ENCODE measurements at places on chromosomes 5 and 9.

DNA sequence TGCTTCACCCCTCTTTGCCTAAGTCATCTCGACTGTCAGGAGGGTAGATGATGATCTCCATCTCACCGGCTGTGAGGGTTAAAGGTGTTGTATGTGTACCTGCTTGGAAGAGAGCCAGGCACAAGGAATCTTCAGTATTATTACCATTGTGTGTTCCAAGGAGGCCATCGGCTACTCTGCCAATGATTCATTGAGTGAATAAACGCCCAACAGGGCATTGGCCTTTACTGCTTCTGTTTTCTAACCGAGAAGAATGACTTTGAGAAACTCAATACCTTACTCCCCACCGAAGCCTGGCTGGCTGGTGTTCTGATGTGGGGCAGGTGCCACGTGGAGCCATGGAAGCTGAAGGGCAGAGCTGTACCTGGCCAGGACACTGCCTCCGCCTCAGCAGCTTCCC, 228.8 kb downstream of the SNX18 start:
- DNase-seq, result no peak

GRCh38 chr5:94802450-94802849, 184.0 kb downstream of the SLF1 start:
- peak; percentile 36 for DNase-seq

GRCh38 chr5:86837610-86838009, 219.9 kb downstream of the COX7C start:
- peak; percentile 11 for DNase-seq

- DNase-seq, result no peak
Measured at GRCh38 chr9:114039484-114039883, 38.6 kb downstream of the AMBP start.

DNA sequence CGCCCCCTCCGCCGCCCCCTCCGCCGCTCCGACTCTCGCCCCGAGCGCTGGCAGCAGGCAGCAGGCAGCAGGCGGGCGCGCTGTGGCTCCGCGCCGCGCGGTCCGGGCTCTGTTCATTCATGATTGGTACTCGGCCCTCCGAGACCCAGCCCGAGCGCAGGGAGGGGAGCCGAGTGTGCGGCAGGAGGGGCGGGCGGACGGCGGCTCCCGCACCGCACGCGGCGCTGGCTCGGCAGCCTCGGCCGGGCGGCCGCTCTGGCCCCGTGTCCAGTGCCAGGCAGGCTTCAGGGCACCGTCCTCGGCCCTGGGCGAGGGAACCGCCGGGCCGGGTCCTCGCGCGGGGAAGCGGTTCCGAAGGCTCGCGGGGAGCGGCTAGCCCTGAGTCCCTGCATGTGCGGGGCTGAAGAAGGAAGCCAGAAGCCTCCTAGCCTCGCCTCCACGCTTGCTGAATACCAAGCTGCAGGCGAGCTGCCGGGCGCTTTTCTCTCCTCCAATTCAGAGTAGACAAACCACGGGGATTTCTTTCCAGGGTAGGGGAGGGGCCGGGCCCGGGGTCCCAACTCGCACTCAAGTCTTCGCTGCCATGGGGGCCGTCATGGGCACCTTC, at the start of gene KCNIP1:
TSS of gene KCNIP1 (plus strand) at position 31 of the 607 bp plus-strand sequence.
- DNase-seq, result peak; percentile 78

DNA sequence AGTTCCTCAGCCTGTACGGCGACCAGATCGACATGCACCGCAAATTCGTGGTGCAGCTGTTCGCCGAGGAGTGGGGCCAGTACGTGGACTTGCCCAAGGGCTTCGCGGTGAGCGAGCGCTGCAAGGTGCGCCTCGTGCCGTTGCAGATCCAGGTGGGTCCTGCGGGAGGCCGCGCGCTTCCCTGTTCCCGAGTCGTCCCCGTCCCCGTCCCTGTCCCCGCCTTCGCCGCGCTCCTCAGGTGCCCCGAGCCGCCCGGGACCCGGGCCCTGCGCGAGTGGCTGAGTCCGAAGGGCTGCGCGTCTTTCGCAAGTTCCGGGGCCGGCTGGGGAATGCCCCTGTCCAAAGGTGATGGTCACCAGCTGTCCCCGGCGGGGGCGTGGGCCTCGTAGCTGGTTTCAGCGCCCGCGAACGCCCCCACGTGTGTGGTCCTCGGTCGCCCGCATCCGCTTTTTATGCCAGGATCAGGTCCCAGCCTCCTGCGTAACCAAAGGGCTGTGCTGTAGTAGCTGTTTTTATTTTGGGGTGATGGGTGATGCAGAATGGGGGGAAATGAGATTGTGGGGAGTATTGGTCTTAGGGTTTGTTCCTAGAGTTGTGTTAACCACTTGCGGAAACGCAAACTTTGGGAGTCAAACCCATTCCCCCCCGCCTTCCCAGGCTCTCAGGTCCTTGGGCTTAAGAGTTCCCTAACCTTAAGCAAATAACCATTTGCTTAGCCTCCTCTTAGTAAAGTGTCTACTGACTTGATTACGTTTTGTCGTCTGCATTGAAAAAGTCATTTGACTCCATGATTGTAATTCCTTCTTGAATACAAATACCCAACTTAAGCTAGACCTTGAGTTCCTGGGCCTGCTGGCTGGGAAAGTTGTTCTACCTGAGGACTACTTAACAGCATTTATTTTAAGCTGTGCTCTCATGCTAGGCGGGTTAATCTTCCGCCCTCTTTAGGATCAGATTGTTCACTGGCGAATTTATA, 663 bp downstream of the ISOC1 start:
- peak; percentile 55 for DNase-seq

DNA sequence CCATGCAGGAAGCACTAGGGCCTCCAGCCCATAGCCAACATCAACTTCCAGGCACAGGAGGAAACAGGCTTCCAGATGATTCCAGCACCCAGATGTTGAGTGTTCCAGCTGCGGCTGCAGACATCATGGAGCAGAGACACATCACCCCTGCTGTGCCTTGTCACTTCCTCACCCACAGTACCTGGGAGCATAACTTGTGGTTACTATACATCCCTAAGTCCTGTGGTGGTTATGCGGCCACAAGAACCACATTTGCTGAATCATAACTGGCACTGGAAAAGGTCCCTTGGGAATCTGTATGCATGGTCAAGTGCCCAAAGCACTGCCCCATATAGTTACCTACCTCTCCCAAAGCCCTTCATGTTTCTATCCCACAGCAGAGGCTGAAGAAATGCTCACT, 56.6 kb downstream of the WHRN start:
- peak; percentile 56 for DNase-seq

DNA sequence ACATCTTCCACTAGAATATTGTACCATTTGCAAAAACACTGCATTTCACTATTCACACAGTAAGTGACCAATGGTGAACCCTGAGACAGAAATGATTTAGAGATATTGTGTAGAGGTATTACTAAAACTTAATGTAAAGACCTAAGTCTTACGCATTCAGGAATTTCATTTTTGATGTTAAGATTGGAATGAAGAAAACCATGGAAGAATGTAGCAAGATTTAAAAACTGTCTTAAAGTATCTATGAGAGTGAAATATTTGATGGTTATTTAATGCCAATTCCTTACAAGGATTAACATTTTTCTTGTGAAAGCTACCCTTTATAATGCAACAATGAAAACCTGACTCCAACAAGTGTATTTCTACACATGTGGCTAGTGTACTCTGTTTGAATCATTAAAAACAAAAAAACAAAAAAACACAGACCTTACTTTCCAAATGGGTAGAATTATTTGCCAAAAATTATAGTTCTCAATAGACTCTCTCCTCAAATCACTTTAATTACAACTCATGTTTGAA, 172.0 kb downstream of the NNT start:
- DNase-seq, result no peak

GRCh38 chr9:8419596-8420275, 620.2 kb upstream of the DMAC1 start:
- peak; percentile 30 for DNase-seq

DNA sequence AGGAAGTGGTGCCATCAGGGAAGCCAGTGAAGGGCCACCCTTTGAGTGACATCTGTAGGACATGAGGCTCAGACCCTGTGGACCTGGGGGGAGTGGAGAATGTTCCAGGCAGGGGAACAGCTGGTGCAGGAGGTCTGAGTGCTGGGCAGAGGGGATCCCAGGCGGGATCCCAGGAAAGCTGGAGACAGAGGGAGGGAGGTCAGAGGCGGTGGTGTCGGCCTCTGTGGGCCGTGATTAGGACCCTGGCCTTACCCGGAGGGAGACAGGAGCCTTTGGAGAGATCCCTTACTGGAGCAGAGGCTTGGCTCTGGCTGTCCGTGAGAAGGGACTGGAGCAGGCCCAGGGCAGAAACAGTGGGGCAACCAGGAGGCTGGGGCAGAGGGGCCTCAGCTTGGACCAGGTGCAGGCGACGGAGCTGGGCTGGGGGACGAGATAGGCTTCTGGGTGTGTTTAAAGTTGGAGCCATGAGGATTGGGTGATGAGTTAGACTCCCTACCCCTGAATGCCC, 12.1 kb upstream of the GRHPR start:
- no peak for DNase-seq

DNA sequence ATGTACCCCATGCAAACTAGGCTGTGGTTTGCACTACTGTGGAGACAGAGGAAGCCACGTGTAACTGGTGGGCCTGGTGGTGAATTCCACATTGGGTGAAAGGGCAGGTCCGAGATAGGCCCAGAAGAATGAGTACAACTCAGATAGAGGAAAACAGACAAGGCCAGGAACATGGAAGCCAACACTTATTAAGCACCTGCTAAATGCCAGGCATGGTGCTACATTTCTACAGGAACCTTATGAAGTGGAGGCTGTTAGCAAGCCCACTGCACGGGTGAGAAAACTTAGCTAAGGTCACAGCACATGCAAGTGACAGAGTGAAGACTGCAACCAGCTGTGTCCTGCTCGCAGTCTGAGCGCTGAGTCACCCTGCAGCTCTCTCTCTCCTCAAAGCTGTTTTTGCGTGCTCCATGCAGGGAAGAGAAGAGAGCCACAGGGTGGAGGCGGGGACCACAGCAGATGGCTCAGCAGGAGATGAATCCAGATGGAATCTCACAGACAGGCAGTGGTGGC, 65.5 kb upstream of the SPTLC1 start:
- DNase-seq, result peak; percentile 59

DNA sequence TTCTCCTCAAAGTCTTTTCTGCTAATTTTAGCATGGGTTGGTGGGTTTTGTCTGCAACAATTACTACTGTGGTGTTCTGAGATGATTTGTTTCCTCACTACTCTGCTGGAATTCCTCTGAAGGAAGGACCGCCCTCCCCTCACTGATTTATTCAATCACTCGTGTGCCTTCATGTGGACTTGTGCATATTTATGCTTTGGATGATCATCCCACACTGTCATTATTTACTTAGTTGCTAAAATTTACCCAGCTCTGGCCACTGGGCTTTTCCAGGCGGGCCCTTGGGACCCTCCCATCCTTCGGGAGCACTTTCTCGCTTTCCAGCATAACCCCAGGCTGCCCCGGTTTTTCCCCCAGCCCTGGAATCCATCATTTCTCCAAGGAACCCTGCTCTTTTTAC, 41.7 kb upstream of the NKD2 start:
- no peak for DNase-seq

GRCh38 chr5:116370149-116370548, 204.5 kb downstream of the SEMA6A start:
- DNase-seq, result peak; percentile 25

- no peak for DNase-seq
Measured at GRCh38 chr5:94274707-94275106, 343.7 kb downstream of the KIAA0825 start.

DNA sequence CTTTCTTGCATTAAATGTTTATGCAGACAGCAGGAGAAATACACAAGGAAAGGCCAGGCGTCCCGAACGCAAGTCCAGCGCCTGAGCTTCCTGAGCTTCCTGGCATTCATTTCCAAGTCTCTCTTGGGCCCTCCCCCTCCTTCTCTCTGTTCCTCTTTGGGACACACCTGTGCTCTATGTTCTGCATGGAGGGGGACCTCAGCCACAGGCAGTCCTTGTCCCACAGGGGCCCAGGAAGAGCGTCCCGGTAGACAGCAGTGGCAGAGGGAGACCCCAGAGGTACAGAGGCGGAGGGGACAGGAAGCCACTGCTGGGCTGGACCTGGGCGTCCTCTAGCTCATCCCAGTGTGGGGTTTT, 221.3 kb downstream of the C9orf50 start:
- DNase-seq, result no peak

DNA sequence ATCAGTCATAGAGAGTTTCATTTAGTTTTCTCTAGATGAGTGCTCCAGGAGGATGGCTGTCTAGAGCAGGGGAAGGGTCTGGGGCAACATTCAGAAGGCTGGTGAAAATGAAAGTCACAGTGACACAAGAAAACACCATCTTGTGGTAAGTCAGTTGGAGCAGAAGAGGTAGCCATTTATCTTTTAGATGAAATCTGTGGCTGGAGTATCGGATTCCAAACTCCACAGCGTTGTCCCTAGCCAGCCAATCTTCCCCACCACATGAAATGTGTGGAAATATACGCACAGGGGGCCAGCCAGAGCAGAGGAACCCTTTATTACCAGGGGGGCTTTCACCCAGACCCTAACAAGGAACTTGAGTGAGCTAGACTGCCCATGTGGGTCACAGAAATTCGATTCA, 15.9 kb upstream of the TNFAIP8 start:
- DNase-seq, result no peak

DNA sequence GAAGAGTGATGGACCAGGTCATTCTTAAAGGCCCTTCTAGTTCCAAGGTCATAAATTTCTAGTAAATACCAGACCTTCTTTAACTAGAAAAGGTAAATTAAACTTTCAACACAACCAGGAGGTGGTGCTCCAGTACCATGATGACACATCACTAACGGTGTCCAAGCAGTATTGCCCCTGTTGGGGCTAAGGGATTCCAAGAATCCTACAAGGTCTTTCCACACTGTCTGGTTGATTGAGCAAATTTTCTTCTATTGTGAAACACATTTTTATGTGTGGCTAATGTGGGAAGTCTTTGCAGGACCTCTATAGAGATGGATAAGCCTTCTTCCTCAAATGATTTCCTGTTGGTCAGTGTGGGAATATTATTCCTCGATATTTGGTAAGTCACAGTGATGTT, 459.6 kb upstream of the PAPPA start:
- DNase-seq, result peak; percentile 90

DNA sequence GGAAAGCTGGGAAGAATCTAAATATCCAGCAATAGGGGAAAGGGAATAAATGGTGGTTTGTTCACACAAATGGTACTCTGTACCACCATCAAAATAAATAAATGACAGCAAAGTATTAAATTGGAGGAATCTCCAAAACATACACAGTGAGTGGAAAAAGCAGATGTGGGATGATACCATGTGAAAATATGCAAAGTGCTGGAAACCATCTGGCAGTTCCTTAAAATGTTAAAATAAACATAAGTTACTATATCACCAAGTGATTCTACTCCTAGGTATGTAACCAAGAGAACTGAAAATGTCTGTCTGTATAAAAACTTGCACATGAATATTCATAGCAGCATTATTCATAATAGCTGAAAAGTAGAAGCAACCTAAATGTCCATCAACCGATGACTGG, 41.9 kb upstream of the TEX48 start:
- no peak for DNase-seq

GRCh38 chr5:10649666-10650380, 86.0 kb downstream of the ANKRD33B start:
- DNase-seq, result peak; percentile 76

- DNase-seq, result peak; percentile 72
Measured at GRCh38 chr5:17221843-17222636, 4.6 kb downstream of the BASP1 start.

- DNase-seq, result no peak
Measured at GRCh38 chr9:78443946-78444345, 147.0 kb downstream of the PSAT1 start.

Data from astrocyte of the hippocampus (primary cell).